Fibroblast of villous mesenchyme (primary cell): ENCODE measurements at places on chromosomes 3 and 15.
A peak's percentile ranks its signal among the peaks of the same experiment; 100 is the strongest.

DNA sequence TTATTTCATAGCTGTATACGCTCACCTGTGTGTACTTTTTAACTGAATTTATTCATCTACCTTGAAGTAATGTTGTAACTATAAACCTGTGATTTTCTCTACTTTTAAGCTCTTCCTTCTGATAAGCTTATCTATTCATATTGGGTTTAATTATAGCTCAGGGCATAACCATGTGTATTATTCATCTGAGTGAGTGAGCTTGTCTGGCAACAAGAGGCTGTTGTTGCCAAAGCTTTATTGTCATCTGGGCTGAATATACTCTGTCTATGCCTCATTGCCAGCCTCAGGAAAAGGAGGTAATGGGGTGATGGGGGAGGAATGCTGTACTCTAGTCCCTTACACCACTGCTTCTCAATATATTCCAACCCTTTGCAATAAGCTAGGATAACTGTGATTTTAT, 292.4 kb downstream of the UBE2E2 start:
- DNase-seq, result no peak

- DNase-seq, result no peak
Measured at GRCh38 chr3:112338021-112338726, 5.2 kb downstream of the CD200 start.

GRCh38 chr3:153573481-153573880, 411.5 kb downstream of the RAP2B start:
- no peak for DNase-seq

- DNase-seq, result no peak
Measured at GRCh38 chr3:176587089-176587488, 610.2 kb downstream of the TBL1XR1 start.

- no peak for DNase-seq
Measured at GRCh38 chr15:72737723-72738122, 45.8 kb downstream of the ADPGK start.

GRCh38 chr15:100537331-100537730, 8.6 kb upstream of the CERS3 start:
- no peak for DNase-seq

DNA sequence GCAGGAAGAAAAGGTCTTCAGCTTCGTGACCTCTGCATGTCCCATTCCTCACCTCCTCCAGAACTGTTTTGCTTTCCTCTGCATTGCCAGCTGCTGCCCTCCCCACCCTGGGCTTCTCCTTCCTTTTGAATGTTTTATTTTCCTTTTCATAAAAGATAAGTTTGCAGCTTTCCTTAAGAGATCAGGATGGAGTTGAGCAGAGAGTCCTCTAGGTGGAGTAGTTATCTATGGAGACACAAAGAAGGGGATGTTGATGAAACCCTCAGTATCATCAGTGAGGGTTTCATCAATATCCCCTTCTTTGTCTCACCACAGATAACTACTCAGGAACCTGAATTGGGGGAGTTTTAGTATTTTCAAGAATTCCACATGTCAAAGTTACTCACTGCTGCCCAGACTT, 19.0 kb upstream of the SLC25A36 start:
- peak; percentile 53 for DNase-seq

GRCh38 chr3:126101521-126101982, 17.6 kb upstream of the SLC41A3 start:
- DNase-seq, result no peak

GRCh38 chr3:94607778-94608177, 544.9 kb downstream of the NSUN3 start:
- no peak for DNase-seq

- peak; percentile 94 for DNase-seq
Measured at GRCh38 chr3:120203016-120203415, 82.0 kb downstream of the GPR156 start.

GRCh38 chr3:15273227-15273626, 59.2 kb downstream of the SH3BP5 start:
- no peak for DNase-seq

DNA sequence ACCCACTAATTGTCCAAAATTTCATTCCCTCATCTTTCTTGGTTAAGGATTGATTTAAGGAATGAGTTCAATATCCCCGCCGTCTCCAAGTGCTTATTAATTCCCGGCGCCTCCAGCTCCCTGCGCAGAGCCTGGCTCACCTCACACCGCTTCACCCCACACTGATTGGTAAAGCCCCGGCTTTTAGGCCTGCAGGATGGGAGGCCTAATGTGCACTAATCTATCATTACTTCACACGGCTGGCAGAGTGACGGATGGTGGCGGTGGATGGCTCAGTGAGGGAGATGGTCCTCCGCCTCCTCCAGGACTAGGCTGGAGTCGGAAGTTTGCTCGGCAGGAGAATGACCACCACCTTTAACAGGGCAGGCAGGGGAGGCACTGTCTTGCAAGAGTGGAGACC, 81.7 kb downstream of the MEGF11 start:
- no peak for DNase-seq

- DNase-seq, result no peak
Measured at GRCh38 chr3:191848818-191849217, 387.9 kb downstream of the PYDC2 start.

DNA sequence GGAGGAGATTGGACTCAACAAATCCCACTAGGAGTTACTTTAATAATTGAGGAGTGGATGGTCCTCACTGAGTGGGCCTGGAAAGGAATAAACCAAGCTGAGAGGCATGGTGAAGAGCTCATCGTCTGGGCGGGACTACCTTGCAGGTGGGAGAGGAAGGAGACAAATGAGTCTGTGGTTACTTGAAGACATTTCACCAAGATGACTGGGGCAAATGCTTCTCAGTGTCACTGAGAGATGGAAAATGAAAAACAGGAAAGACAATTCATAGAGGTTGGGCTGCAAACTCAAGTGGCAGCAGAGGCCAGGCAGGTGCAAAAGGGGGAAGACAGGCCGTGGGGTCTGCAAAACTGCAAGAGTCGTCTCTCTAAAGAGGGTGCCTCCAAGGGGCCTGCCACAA, 1.5 kb upstream of the ARHGAP31 start:
- no peak for DNase-seq

GRCh38 chr15:36659917-36660316, 80.5 kb downstream of the CDIN1 start:
- DNase-seq, result no peak

DNA sequence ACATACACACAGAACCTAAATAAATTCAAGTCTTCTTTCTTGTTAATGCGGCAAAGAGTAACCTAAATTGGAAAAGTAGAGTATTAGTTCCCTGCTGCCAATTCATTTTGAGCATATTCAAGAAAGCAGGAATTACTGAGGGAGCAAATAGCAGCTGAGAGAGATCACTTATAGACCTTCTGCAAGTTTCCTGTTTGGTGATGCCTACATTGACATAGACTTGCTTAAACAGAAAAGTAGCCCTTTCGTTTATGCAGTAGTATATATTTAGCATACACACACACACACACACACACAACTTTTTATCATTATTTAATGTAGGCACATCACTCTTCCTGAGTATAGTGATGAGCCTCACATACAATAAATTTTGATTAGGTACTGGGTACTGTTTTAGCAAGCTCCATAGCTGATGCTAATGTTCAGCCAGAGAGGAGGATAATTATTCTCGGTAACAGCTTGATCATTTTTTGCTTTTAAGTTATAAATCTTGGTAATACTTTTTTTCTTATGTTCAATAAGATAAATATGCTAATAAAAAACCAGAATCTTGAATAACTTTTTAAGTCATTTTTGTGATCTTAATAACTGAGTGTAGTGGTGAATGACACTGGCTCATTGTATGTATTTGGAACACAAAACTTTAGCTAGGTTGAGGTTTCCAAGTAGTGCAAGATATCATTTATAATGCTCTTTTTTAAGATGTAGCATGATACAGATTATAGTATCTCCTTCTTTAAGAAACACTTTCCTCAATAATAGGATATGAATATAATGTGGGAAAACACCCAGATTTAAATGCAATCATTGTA, 174.7 kb downstream of the MBNL1 start:
- peak; percentile 28 for DNase-seq

DNA sequence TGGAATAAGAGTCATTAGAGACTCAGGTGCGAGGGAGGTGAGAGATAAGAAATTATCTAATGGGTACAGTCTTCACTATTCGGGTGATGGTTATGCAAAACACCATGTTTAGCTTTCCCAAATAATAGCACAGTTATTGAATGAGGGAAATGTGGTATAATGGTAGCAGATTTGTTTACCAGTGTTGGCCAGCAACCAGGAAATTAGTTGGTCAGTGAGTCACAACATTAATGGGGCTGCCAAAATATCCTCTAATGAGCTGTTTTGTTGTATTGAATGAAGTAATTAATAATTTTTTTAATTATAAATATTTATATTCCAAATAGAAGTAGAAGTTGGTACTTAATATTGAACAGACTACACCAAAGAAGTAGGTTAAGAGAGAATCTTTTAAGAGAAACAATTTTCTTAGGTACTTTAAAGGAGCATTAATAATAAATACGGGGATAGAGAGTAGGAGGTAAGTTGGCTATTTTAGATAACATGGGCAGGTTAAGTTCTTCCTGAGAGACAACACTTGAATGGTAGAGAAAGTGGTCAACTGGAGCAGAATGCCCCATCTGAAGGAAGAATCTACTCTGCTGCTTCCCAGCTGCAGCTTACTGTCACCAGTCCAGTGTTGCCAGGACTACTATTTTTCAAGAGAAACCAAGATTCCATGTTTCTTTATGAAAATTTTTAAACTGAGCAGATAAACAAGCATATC, 218.8 kb downstream of the UBE2E2 start:
- no peak for DNase-seq

DNA sequence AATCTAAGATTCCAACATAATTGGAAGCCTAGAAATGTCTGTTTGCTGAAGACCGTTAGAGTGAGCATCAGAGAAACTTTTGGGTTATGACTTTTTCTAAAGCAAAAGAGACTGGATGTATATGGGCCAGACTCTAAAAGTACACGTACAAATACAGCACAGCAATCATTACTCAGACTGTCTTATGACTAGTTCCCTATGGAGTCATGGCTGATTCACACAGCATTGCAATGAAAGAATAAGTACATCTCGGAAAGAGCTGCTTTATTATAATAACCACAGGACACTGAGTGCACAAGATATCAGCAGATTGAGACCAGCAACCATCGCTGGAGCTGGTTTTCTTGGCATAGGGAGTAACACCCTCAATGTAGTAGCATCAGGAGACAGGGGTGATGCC, 618.6 kb downstream of the NLGN1 start:
- peak; percentile 14 for DNase-seq

- DNase-seq, result no peak
Measured at GRCh38 chr3:71695000-71695482, 30.2 kb downstream of the EIF4E3 start.

DNA sequence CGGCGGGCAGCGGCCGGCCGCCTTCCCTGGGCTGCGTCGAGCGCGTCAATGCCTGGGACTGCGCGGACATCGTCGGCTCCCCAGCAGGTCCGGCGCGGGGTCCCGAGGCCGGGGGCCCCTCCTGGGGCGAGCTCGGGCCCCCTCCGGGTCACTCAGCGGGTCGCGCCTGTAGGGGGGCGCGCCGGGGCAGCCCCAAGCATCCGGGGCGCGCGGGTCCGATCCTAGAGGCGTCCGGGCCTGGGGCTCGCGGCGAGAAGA, 725 bp downstream of the TLE3 start:
- DNase-seq, result no peak

DNA sequence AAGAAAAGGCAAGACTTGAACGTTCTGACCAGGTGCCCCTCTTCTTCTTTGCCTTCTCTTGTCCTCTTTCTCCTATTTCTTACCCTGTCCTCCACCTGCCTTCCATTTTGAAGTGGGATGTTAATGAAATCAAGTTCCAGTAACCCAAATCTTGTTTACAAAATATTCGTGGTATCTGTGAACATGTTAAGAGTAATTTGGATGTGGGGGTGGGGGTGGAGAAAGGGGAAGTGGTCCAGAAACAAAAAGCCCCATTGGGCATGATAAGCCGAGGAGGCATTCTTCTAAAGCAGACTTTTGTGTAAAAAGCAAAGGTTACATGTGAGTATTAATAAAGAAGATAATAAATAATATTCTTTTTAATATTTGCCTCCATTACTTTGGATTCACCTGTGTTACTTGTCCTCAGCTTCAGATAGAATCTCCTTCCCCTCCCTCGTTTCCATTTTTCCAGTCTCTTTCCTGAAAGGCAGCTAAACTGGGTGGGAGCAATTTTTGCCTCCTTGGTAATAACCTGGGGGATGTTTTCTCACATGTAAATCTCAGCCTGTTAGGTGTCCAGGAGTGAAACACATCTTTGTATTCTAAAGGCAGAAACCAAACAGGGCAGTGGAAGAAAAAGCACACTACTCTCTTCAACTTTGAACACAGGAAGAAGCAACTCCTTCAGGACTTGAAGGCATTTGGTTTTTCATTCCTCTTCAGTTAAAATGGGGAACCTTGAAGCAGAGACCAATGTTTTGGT, 3.2 kb downstream of the CHST2 start:
- DNase-seq, result no peak

GRCh38 chr3:140219923-140220452, 285.0 kb downstream of the CLSTN2 start:
- no peak for DNase-seq

DNA sequence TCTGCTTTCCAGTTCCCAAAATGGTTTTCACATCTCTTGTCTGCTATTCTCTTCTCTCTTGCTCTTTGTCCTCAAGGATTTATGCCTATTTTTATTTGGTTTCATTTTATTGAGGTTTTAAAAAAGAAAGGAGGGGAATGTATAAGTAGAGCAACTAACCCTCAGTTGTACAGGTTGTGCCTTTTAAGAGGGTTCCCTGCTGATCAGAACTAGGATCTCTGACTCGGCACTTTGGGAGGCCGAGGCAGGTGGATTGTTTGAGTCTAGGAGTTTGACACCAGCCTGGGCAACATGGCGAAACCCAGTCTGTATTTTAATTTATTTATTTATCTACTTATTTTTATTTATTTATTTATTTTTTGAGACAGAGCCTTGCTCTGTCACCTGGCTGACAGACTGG, 123.6 kb downstream of the ZNF609 start:
- DNase-seq, result no peak

GRCh38 chr3:184592371-184593219, 31.0 kb downstream of the EPHB3 start:
- DNase-seq, result no peak

DNA sequence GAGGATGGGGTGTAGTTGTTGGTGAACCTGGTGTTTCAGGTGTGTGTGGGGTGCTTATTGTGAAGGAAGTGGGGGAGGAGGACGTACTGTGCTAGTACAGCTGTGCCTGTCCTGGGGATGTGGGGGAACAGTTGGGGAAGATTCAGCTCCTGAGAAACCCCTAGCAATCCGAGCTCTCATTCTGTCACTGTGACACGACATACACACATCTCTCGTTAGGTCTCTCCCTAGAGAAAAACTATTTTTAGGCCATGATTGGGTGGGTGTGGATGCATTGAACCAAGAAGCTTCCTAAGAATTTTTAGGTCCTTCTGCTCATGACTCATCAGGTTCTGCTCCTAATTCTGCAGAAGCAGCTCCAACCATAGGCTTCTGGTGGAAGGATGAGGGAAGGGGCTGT, 54.3 kb downstream of the SLC30A4 start:
- DNase-seq, result no peak
